ENCODE measurements at places on chromosomes 12 and 14.

- DNase-seq, result no peak
Measured at GRCh38 chr14:68521961-68522509, 270.8 kb downstream of the ZFP36L1 start.

- DNase-seq, result no peak
Measured at GRCh38 chr14:85529803-85530574, at the start of gene FLRT2. Gene FLRT2, plus strand, starts transcription at chr14:85530144. Its CDS starts 91,371 bp downstream, at chr14:85621515.

GRCh38 chr12:131357185-131357747, 353.6 kb upstream of the SFSWAP start:
- DNase-seq, result no peak

DNA sequence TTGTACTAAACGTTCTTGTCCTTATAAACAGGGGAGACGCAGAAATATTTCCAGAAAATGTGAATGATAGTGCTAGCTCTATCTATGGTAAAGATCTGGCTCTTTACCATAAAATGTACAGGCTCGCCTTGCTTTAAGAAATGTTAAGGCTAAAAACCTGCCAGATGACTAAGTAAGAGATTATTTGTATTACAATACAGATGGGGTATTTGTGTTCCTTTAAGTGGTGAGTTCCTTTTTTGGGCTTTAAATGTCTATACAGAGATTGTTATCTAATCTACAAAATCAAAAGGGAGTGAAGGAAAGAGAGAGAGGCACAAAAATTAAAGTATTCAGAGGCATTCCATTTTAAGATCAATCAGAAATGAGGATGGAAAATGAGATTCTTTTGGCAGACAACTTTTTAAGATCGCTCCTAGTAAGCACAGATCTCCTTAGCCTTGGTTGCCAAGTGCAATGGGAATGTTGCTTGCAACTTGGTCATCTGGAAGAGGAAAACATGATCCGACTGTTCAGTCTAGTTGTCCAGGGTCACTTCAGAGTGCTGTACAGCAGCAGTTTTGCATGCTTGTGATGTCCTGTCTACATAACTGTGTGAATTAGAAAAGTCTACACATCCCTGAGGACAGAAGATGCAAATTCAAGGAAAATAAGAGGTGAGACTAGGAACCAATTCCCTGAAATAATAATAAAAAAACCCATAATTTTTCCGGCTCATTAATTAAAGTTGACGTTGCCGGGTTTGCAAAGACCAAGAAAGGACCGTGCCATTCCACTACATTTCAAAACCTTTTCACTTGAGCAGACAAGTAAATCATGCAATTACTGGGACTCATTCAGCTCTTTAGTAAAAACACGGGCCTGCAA, 380.8 kb downstream of the EGLN3 start:
- DNase-seq, result no peak

GRCh38 chr14:77649326-77649725, 32.9 kb upstream of the SPTLC2 start:
- DNase-seq, result no peak

- DNase-seq, result no peak
Measured at GRCh38 chr14:53741479-53742232, 215.0 kb downstream of the BMP4 start.

- DNase-seq, result no peak
Measured at GRCh38 chr14:24693353-24693737, 59.4 kb upstream of the GZMB start.

DNA sequence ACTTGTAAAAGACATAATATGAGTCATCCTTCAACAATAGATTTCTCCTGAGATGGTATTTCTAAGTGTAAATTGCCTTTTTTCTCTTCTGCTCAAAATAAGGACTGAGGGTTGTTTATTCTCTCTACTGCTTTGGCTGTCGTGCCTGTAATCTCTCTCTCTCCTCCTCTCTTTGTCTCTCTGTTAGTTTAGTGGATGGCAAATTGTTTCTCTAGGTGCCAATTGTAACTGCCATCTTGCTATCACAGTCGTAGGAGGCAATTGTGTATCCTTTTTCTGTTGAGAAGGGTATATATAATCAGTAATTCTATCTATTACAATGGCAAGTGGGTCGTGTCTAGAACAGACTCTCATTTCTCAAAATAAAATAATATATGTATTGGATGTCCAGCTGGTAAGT, 545.0 kb upstream of the FBXO33 start:
- DNase-seq, result no peak

DNA sequence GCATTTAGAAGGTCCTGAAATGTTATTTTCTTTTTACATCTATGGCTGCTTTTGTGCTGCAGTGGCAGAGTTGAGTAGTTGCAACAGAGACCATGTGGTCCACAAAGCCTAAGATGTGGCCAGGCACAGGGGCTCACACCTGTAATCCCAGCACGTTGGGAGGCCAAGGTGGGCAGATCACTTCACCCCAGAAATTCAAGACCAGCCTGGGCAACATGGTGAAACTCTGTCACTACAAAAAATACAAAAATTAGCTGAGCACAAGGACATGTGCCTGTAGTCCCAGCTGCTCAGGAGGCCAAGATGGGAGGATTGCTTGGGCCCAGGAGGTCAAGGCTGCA, 13.4 kb downstream of the USP30 start:
- no peak for DNase-seq

DNA sequence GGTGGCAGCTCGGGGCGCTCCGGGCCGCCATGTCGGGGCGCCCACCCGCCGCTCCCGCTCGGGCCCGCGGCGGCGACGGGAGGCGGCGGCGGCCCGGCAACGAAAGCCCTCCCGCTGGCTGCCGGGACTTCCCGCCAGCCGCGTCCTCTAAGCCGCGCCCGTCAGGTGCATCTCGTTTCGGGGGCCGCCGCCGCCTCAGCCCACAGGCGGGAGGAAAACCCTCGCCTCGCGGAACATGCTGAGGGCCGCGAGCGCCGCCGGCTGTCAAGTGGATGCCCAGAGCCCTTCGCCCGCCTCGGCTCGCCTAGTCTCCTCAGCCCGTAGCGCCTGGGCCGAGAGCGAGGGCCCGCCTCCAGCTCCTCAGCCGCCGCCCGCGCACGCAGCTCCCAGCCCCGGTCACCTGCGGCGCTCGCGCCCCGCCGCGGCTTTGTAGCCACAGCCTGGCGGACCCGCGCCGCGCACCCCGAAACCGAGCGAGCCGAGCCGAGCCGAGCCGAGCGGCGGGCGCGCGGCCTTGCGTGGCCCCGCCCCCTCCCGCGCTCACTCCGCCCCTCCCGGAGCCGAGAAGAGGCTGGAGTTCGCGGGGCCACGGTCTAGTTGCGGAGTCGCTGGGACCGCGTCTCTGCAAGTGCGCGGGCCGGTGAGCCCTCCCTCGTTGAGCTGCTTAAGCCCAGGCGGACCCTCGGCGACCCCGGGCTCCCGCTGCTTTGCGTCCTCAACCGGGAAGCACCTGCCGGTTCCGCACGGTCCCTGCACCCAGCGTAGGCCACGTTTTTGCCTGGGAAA, at the start of gene EML5:
Gene EML5, minus strand, starts transcription at position 481 of the 786 bp plus-strand sequence. Its CDS starts 450 bp downstream, at position 31.
- peak; percentile 51 for DNase-seq

DNA sequence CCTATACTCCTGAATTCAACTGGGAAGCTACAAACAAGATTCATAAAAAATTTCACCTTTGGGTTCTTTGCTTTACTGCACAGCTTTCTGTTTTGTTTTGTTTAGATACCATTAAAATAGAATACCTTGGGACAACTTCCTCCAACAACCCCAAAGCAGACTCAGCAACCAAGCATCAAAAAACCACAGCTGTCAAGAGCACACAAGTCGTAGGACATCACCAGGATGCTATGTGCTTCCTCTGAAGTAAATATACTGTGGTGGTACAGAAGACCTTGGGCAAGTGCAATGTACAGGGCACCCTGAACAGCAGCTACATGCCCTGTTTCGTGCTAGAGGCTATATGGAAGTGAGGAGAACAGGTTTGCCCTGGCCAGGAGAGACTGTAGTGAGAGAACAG, 359.3 kb downstream of the BCL11B start:
- DNase-seq, result no peak

DNA sequence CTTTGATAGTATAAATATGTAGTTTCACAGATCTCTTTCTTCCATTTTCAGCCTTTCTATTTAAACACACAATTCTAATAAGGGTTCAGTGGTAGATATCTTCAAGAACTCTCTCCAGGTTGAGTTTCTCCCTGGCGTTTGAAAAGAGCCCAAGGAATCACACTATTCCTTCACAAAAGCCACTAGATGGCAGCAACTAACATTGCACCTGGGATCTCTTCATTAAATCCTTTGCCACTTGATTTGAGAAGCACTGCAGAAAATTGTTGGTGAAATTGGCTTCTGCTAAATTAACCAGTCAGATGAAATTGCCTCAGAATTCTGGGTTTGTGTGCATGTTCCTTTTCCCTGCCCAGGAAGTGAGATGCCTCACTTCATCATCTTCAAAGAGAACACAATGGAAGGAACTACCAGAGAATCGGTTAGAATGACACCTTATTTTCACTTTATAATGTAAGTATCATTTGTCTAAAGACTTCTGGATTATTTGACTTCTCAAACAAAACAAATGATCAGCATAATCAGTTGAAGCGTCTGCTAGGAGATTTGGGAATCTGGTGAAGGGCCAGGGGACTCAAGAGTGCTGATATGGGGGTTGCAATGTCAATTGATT, 6.8 kb downstream of the CCDC198 start:
- no peak for DNase-seq

DNA sequence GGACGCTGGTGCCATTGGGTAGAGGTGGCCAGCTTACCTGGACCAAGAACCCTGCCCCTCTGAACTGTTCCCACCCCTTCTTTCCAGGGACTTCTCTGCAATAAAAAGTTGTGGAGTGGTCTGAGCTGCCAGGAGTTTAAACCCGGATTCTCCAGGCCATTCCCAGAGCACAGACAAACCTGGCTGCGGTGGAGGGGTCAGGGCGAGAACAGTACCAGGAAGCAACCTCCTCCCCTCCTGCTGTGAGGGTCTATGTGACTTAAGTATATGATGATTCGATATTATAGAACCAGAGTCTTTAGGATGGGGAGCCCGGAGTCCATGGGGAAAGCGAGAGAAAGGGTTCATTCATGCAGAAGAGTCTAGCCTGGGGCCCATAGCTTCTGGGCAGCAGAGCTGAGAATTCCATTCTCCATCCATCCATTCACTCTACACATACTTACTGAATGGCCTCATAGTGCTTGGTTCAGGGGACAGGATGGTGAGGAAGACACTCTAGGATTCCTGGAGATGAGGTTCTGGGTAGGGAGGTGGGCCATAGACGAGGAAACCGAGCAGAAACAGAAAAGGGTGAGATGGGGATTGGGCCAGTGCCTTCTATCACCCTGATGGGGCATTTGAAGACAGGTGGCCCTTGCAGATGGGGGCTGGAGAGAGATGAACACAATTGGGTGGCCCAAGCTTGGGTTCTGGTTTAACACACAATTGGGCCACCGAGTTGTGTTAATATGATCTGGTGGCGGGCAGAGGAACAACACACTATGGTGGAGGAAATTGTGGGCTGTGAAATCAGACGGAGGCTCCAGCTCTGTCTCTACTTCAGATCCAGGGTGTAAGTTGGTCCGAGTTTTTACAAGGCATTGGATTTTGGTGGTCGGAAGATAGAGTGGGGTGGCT, 5.2 kb downstream of the KRT86 start:
- DNase-seq, result no peak

DNA sequence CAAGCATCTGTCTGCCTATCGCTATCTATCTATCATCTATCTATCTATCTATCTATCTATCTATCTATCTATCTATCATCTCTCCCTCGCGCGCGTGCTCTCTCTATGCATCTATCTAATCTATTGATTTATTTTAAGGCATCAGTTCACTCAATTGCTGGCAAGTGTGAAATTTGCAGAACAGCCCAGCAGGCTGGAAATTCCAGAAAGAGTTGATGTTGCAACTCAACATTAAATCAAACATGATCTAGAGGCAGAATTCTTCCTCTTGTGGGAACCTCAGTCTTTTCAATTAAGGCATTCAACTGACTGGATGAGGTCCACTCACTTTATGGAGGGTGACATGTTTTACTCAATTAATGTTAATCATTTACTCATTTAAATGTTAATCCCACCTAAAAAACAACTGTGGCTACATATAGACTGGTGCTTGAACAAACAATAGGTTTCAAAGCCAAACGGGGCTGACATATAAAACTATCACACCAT, 1210.8 kb downstream of the GALC start:
- no peak for DNase-seq

- DNase-seq, result no peak
Measured at GRCh38 chr12:86663716-86664115, 407.5 kb upstream of the MGAT4C start.

GRCh38 chr12:131754184-131754583, 43.3 kb downstream of the SFSWAP start:
- no peak for DNase-seq

DNA sequence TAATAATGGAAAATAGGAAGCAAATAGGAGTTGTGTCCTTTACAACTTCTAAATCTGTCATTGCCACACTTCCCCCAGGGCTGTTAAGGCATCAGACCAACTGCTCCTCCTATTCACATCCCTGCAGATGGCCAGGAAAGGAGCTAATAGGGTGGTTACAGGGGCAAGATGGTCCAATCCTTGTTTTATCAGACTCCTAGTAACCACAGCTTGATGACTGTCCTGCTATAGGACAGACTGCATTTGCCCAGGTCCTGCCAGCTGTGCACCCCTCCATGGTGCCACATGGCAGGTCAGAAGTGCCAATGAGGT, 10.9 kb upstream of the KRT2 start:
- DNase-seq, result no peak

DNA sequence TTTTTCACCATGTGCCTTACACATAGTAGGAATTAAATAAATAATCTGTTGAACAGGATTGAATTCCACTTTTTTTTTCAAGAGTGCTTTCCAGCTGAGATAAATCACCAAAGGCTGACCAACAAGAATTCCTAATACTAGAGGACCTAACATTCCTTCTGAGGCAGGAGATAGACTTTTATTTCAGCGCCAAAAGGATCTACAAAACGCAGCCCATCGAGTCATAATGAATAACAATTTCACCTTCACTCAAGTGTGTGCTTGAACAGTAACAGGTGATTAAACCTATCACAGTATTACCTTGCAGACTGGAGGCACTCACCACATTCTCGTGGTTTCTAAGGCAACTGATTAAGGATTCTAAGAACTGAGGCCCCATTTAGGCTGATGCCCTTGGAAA, 224.3 kb upstream of the ATP2B1 start:
- DNase-seq, result no peak

GRCh38 chr12:122480753-122481152, 20.0 kb downstream of the ZCCHC8 start:
- no peak for DNase-seq

- DNase-seq, result no peak
Measured at GRCh38 chr12:120132054-120132836, 15.7 kb upstream of the RAB35 start.

DNA sequence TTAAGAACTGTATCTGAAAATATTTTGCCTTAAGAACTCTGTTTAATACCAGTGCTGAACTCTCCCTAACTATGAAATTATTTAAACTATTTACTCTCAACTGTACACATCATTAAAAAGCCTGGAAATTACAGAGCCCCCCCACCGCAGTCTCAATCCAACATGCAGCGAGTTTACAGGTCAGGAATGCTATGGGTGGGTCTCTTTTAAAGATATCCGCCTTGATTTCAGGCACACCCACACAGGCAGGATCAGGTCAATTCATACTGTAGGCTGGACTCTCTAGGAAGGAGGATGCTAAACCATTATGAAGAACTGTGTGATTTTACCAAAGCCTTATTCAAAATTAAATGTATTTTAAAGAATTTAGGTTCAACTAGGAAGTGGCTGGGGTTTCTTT, 16.5 kb downstream of the SPTLC2 start:
- DNase-seq, result no peak

GRCh38 chr12:6140651-6141447, 16.4 kb upstream of the VWF start:
- no peak for DNase-seq

GRCh38 chr12:89632778-89633177, 75.9 kb downstream of the ATP2B1 start:
- no peak for DNase-seq

GRCh38 chr14:41355866-41356265, 250.8 kb upstream of the LRFN5 start:
- no peak for DNase-seq
